Activated CD8-positive, alpha-beta T cell treated with anti-CD3 and anti-CD28 coated beads, Interleukin-2, amount 10 ng/mL, durations not matched to agents 7 days and 5 days (primary cell): ENCODE measurements at places on chromosomes 1 and 21. TPM values are rescaled to one million over a fixed set of nuclear protein-coding genes. Genes with fewer than 3 reads are reported as not detected.

CELF3 gene
- total RNA-seq = not detected

PKLR gene
- not detected for total RNA-seq

CFAP74 gene
- total RNA-seq = not detected

CD5L gene
- not detected for total RNA-seq

OR2L8 gene
- 0.29 TPM for total RNA-seq

SYCP1 gene
- total RNA-seq = not detected

CDC20 gene
- total RNA-seq = 214 TPM

TFF2 gene
- total RNA-seq = not detected

DDAH1 gene
- total RNA-seq = 0.13 TPM

GRCh38 chr21:46399129-46399528 is 59.6 kb upstream of the DIP2A start:
- no peak for DNase-seq

GRCh38 chr1:112245114-112245513 is 150.9 kb upstream of the CTTNBP2NL start:
- DNase-seq = no peak

DNA sequence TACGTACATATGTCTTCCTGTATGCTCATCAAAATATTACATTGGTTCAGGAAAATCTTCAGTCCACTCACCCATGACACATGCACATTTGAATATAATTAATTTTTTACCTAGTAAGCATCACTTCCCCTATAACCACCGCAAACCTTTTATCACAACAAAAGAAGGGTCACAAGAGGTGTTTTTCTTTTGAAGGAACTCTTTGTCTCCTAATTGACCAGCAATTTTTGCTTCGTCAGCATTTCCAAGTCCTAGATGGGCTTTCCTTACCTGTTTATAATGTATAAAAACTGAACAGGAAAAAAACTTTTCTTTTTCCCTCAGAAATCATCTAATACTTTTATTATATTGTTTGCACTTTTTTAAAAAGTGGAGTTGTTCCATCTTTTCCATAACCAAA is 631.3 kb downstream of the PLA2G4A start:
- no peak for DNase-seq

GRCh38 chr1:32126770-32127169 is 18.9 kb downstream of the KPNA6 start:
- no peak for DNase-seq

GRCh38 chr1:28756846-28757245 is 20.1 kb downstream of the YTHDF2 start:
- no peak for DNase-seq

- no peak for DNase-seq
Measured at GRCh38 chr1:158020886-158021620, 27.6 kb downstream of the KIRREL1 start.

DNA sequence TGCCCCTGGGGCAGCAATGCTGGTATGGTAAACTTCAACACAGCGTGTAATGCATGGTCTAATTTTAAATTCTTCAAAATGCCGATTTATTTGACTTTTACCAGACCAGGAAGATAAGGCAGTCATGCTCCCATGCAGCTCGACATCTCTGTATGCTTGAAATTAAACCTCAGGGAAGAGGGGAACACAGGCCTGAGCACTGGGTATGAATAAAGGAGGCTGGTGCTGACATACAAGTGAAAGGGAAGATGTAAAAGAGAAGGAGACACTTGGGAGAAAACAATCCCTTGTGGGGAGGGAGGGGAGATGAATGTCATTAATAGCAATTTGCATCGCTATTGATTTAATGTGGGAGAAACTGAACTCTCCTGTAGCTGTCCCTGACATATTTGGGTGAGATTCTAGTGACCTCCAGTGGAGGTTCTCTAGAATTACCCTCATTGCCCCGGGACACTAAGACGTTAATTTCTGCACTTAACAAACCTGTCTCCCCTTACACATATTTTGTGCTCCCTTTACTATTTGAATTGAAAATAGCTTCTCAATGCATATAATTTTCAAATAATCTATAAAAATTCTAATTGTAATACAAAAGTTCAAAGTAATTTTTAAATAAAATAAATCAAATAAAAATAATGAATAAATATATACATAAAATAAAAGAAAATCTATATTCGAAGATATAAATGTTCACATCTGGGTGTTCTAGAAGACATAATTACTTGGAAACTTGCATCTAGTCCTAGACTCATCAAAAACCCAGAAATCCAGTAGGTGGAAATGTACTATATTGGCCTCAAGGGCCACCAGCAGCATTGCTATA is 283.1 kb downstream of the LMX1A start:
- no peak for DNase-seq

DNA sequence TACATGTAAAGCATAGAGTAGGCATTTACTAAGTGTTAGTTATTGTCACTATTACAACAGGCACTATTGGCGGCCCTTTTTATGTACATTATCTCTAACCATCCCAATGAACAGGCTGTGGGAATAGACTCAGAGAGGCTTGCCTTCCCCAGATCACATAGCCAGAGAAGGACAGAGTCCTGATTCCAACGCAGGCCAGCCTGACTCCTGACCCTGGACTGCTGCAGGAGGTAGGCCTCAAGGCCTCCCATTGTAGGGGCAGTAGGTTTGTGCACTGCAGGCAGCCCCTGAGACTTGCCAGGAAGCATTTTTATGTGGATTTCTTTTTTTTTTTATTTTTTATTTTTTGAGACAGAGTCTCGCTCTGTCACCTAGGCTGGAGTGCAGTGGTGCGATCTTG is 6.4 kb upstream of the GFI1 start:
- DNase-seq = no peak

DNA sequence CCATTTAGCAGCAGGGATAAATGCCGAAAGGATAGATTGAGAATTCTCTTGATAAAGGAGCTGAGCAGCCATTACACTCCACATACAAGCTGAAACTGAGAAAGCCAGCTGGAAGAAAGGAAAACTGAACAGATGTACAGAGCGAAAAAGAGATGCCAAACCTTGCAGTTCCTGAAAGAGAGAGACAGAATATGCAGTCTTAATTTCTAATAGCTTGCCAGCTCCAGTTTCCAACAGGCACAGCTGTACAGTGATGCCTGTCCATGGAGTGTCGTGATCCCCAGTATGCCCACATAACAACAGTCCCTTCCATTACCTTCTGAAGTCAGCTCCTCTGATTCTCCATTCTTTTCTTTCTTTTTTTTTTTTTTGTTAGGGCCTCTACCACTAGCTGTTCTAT is 22.7 kb downstream of the ABL2 start:
- no peak for DNase-seq

- DNase-seq = peak; percentile 94
Measured at GRCh38 chr1:18926315-18927081, 24.1 kb upstream of the ALDH4A1 start.

DNA sequence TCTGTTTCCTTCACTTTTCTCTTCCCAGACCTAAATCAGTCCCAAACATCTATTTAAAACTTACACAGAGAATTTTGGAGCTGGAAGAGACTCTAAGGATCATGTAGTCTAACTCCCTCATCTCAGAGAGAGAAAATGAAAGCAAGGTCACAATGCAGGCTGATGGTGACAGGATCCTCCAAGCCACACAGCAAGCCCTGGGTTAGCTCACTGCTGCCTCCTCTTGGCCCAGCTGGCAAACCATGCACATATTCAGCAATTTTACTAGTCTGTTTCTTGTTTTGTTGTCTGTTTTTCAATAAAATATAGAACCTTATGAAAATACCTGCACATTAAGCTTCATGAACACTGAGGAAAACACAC is 27.7 kb upstream of the LY9 start:
- DNase-seq = peak; percentile 93

DNA sequence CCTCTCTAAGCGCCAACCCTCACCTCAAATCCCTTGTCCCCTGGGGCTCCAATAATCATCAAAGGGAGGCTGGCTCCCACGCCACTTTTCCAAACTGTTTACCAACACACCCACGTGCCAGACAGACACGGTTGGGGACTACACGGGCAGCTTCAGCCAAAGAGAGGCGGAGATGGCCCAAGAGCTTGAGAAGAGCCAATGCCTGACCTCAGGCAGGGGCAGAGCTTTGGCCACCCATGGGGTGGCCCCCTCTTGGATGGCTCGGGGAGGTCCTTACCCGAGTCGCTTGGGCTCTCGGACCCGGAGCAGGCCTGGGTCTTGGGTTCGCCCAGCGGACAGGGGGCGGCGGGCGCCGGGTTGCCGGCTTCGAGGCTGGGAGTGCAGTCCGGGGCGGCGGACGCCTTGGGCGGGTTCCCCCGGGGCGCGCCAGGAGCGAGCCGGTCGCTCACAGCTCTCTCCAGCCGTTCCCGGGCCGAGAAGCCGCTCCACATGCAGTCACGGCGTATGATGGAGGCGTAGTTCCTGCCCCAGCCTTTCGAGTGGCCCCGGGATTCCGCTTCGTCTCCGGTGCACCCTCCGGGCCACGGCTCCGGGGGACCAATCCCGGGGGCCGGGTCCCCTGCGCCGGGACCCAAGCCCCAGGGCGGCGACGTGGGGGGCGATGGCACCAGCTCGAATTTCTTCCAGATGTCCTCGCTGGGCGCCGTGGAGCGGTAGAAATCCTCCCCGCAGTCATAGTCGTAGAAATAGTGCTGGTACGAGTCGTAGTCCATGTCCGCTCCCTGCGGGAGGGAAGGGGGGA is 854 bp downstream of the MYCL start:
- no peak for DNase-seq

- no peak for DNase-seq
Measured at GRCh38 chr1:154750681-154751665, 119.1 kb downstream of the KCNN3 start.

DNA sequence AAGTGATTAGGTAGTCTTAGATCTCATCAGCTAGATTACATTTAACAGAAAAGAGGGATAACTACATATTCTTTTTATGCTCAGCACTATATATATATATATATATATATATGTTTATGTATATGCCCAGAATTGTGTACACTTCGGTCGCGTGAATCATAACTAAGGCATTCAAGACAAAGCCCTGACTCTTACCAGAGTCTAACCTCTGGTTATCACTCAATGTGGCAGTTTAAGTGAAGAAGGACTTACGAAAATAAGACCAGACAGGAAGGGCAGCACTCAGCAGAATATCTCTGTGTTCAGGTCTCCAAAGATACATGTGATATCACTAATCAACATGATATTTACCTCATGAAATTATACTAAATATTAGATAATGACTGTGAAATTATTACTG is 1326.7 kb downstream of the MRPL39 start:
- no peak for DNase-seq

GRCh38 chr1:81165963-81166362 is 634.8 kb upstream of the ADGRL2 start:
- DNase-seq = no peak

GRCh38 chr1:231040800-231041718 is 1.0 kb upstream of the FAM89A start:
- no peak for DNase-seq

- no peak for DNase-seq
Measured at GRCh38 chr21:28266061-28266460, 726.6 kb downstream of the LTN1 start.

DNA sequence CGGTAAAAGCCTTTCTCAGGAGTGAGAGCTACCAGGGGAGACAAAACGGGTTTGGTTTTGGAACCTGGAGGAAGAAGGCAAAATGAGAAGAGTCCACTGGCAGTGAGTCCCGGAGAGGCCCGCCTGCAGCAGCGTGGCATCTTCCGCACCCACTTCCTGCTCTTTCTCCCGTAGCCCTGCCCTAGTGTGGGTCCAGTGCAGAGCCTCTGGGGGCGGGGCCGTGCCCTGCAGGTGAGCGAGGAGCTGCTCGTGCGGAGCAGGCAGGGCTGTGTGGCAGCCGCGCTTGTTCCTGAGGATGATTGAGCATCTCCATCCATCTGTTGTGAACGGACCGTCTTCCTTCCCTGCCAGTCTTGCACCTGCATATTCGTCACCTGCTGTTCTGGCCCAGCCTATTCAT is 66.5 kb downstream of the PEX14 start:
- DNase-seq = no peak

DNA sequence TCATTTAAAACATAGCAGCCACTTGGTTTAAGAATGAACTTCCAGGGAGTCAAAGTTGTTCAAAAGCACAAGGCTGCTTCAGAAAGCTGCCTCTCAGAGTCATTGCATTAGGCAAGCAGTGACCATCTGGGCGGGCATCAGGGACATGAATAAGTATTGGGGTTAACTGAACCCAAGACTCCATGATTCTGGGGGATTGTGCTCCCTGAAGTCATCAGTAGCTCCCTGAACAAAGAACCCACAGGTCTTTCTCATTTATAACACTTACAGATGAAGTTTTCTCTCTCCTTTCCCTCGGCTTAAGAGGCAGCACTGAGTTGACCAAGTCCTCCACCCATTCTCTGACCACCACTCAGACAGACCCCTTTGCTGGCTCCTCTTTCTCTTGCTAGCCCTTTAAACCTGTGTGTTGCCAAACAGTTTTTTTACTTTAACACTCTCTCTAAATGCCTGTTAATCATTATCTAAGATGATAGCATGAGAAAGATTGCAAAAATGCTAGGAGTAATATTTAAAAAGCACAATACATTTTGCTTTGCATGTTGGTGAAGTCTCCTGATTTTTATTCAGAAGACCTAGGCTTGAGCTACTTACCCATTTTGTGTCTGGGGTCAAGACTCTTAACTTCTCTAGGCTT is 77.0 kb upstream of the ARHGAP29 start:
- DNase-seq = no peak

DNA sequence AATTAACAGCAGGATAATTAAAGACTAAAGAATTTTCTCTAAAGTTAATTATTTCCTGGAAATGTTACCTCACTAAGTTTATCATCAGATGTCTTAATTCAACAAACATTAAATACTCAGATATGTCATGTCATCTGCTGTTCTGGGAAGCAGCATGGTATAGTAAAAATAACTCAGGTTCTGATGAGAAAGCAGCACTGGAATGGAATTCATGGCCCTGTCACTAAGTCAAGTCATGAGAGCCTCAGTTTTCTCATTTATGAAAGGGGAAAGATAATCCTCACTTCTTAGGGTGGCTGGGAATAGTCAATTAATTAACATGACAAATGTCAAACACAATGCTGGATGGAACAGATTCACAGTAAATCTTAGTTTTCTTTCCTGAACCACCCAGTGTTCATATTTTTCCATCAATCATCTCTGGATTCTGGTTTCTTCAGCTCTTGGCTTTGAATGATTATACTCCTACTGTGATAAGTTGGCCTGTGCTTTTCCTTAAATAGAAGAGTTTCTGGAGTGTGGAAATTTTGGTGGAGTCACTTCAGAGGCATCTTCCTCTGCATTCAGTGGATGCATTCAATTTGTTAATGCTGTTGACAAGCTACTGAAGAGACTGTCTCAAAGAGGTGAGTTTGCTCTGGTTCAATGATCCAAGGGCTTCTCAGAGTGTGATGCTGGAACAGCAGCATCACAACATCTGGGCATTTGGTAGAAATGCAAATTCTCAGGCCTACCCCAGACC is 319.4 kb downstream of the KCNH1 start:
- no peak for DNase-seq

GRCh38 chr1:67674260-67675011 is 10.6 kb upstream of the GADD45A start:
- peak; percentile 73 for DNase-seq
